Astrocyte (in vitro differentiated cells and primary cell): ENCODE measurements at places on chromosomes 11 and 22.

DNA sequence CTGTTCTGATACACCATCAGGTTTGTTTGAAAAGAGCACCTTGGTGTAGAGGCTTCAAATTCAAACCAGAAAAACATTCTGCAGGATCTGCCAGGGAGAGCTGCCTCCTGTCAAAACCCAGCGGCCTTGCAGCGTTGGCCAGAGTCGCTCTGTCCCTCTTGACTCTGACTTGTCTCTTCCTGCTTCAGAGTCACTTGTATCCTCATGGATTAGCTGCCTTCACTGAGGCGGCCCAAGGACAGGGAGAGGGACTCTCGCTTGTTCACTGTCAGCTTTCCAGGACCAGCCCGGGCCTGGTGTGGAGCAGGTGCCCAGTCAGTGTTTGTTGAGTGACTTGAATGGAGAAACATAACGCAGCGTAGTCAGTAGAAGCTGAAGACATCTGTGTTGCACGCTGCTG is 18.0 kb downstream of the TBC1D22A start:
- DNase-seq, result no peak

DNA sequence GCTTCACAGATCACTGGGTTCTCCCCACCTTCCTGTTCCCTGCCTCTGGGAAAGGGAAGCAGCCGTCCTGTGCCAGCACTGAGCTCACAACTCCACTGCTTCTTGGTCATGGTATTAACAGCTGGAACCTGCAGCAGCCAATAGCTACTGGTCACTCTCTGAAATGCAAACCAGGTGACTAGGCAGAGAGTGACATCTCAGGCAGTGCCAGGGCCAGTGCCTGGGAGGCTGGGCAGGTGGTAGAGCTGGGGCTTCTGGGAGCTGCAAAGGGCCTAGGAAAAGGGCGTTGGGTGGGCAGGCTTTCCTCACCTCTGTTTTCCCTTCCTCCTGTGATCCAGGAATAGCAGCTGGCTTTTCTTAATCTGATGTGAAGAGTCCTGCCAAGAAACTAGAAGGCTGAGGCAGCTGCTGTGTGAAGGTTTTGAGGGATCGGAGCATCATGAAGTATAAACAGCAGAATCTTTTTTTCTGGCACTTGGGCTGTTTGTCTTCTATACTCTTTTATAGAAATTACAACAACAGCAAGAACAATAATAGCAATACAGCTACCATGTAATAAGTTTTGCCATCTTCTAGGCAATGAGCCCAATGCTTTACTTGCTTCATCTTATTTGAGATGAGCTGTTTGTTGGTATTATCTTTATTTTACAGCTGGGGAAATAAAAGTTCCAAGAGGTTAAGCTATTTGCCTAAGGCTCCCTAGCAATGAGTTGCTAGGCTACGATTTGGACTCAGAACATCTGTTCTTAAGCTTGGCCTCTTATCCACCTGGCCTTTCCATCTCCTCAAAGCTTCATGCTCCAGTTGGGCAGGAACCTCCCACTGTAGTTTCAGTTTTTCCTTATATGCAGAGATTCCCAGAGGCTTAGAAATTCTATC is 22.0 kb upstream of the CD44 start:
- DNase-seq, result no peak

- DNase-seq, result peak; percentile 8
Measured at GRCh38 chr11:106585061-106585460, 433.2 kb downstream of the GUCY1A2 start.

DNA sequence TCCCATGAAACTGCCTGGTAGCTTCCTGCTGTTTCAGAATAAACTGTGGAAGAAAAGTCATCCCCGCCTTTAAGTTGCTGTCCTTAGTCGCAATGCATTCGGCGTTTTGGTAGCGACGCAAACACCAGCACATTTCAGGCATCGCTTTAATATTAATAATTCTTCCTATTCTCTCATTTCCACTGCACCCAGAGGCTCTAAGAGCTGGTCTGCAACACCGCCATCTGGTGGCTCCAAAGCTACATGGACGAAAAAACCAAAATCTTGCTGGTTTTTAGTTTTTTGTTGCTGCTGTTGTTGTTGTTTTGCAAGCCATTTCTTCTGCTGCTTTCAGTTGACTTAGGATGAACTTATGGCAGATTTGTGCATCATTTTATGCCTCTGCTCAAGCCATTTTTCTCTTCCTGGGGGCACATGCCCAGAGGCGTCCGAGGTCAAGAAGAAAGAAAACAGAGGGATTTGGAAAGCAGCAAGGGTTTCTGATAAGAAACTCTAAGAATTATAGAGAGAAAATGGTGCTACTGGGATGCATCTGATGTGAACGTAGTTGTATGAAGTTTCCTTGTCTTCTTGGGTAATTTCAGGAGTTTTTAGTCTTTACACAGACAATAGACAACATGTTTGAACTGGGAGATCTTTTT is 345.4 kb upstream of the KIRREL3 start:
- peak; percentile 3 for DNase-seq

DNA sequence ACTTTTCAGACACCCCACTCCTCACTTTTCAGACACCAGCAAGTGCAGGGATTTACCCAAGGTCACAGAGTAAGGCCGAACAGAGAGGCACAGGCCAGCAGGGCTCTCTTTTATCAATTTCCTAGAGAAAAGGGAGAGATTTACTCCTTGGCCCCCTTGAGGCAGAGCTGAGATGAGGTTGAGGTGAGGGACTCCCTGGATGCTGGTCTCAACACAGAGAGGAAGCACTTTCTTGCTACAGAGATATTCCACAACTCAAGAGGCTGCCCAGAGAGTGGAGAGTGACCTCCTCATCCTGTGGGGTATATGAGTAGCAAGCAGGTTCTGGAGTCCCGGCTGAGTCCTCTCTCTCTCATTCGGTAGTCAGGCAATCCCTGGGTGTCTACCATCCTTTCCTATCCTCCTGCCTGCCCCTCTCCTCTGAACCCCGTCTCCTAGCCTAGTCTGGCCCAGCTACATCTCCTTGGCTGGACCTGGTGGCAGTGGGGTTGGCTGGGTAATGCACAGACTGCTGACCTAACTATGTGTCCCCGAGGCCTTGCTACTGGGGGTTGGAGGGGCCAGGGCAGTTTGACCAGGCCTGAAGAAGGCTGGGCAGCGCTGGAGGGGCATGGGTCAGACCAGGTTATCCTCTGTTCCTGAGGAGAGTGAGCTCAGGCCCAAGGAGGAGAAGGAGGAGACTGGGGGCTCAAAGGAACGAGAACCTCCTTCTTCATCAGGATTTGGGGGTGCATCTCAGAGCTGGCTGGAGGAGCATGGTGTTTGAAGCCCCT is 1.8 kb upstream of the ARHGEF17 start:
- no peak for DNase-seq

- peak; percentile 77 for DNase-seq
Measured at GRCh38 chr11:8732748-8733241, 50.2 kb downstream of the RPL27A start.

DNA sequence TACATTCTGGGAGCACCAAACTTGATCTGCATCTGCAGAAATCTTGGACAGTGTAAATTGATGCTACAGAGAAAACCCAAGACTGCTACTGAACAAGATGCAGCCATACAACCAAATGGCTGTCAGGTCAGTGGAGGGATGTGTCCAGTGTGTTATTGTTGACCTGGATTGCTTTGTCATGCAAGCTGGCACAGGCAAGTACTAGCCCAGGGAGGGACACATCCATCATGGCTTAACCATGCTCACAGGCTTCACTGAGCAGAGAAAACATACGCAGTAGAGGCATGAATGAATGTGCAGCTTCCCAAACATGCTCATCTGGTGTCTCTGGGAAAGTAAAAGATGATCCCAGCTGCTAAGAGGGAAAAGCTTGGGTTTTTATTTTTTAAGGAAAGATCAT is 93.6 kb downstream of the MTNR1B start:
- peak; percentile 14 for DNase-seq

DNA sequence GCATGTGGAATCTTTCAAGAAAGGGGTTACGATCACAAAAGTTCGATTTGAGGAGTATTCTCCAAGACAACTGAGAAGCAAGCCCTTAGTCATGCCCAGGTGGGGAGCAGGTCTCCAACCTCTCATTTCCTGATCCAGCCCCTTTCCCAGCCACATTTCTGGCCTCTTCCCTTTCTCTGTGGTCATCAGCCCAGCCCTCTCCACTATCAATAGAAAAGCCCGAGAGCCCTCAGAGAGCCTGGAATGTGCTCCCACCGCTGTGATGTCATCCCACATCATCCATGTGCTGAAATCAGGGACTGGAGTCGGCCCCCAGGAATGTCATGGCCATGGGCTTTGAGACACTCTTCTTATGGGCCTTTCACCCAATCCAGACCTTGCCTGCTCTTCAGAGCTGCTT is 62.6 kb downstream of the KCNJ1 start:
- DNase-seq, result peak; percentile 60

GRCh38 chr11:35624781-35625180 is 6.5 kb downstream of the FJX1 start:
- DNase-seq, result no peak

DNA sequence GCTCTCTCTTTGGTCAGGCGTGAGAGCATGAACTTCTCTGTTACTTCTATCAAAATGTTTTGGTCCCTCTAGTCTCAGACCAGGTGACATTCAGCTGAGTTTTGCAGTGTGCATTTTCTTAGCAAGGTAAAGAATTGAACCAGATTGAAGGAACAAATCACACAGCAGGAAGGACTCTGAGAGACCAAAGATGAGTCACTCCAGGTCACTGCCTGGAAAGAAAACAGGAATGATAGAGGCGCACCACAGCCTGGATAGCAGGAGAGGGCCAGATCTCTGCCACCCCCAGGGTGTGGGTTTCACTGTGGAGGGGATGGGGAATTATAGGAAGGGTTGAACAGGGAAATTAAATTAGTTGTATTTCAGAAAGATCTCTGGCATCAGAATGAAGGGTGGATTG is 788.3 kb downstream of the NTM start:
- peak; percentile 45 for DNase-seq

GRCh38 chr11:33089776-33090175 is 50.4 kb downstream of the TCP11L1 start:
- peak; percentile 63 for DNase-seq

- no peak for DNase-seq
Measured at GRCh38 chr11:120383518-120384155, 47.4 kb downstream of the ARHGEF12 start.

GRCh38 chr22:23282089-23282501 is 101.8 kb downstream of the BCR start:
- DNase-seq, result peak; percentile 83

GRCh38 chr11:62130283-62131169 is 6.7 kb downstream of the INCENP start:
- DNase-seq, result no peak

GRCh38 chr11:86183694-86184093 is 60.9 kb upstream of the EED start:
- DNase-seq, result no peak

DNA sequence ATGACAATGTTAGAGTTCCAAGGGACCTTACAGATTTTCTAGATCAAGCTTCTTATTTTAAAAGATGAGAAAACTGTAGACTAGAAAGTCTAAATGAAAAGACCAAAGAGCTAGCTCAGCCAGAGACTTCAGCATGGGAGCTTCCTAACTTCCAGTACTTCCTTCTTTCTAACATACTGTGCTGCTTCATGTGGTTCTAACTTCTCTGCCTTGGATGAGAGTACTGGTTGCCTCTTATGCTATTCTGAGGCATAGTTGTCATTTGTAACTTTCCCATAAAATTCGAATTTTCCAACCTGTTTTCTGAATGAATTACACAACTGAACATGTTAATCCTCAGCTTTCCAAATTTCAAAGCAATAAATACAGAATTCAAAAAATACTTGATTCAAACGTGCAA is 1.8 kb downstream of the MTMR2 start:
- DNase-seq, result no peak

GRCh38 chr11:94305146-94305545 is 766 bp downstream of the IZUMO1R start:
- DNase-seq, result no peak

- peak; percentile 9 for DNase-seq
Measured at GRCh38 chr22:42269432-42270175, 849 bp downstream of the TCF20 start.

GRCh38 chr11:123460012-123460700 is 30.1 kb downstream of the GRAMD1B start:
- no peak for DNase-seq

DNA sequence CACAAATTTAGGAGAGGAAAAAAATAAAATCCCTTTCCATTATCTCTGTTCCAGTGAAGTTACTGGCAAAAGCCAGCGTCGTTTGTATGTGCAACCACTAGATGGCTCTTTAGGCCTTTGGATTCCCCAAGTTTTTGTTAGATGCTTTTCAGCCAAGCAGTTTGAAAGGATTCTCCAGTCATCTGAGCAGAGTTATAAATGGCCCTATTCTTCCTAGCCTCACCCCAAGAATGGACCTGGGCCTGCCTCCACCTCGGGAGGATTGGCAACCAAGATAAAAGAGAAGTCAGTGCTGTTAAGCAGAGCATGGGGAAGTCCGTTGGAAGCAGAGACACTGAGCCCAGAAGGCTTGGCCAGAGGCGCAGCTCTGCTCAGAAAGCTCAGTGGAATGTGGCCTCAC is 15.4 kb downstream of the FAM181B start:
- peak; percentile 24 for DNase-seq

GRCh38 chr22:46813816-46814597 is 51.6 kb downstream of the TBC1D22A start:
- DNase-seq, result peak; percentile 81

DNA sequence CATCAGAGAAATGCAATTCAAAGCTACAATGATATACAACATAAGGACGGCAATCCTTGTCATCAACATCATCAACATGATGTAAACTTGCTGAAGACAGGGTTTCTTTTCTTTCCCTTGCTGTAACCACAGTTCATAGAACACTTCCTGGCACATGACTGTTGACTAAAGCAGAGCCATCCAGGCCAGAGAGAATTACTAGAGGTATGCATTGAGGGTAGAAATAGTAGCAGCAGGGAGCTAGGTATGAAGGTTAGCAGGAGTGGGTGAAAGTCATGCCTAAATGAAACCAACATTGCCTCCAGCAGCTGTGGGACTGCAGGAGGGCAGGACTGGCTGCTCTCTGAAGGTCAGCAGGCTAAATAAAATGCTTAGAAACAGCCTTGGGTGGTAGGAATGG is 103.7 kb downstream of the LRRC32 start:
- DNase-seq, result no peak

- no peak for DNase-seq
Measured at GRCh38 chr11:118625976-118626375, 18.6 kb downstream of the PHLDB1 start.

GRCh38 chr22:25334162-25334490 is 114.7 kb downstream of the CRYBB2 start:
- DNase-seq, result no peak
